Upper lobe of right lung (tissue), 1 donor: ENCODE measurements at places on chromosomes 6 and 20. TPM values are rescaled to one million over a fixed set of nuclear protein-coding genes. Genes with fewer than 3 reads are reported as not detected.

- DNase-seq, result no peak
Observed at GRCh38 chr6:150001295-150002008, 23.9 kb downstream of the RAET1L start.

DNA sequence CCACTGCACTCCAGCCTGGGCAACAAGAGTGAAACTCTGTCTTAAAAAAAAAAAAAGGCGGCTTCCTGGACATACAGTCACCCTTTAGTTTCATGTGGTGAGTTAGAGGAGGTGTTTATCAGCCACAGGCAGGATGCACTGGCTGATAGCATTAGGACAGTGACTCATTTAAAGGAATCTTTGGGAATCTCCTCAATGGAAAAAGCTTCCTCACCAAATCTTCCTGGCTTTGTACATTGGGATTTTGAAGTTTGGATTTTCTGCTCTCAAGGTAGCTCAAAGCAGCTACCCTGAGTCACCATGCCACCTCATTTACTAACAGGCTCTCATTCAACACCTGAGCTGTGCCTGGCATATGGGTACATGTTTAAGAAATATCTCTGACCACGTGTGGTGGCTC lies 20.2 kb downstream of the PRPH2 start:
- DNase-seq, result no peak

DNA sequence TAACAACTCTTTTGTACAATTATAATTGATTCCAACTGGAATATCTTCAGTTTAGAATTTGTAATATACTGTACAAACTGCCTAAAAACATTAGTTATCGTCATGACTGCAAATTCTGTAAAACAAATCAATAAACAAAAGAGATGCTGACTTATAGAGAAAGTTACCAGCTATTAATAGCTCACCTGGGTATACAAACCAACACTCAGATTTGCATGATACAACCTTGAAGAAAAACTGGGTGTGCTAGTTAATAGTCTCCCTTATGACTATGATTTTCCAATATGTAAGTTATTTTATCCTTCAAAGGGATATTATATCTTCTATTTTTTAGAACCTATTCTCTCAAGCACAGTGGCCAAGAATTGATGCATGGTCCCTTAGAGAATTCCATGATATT lies 698.5 kb downstream of the FRK start:
- DNase-seq, result no peak

The CCR6 gene
- total RNA-seq, result 1.4 TPM

The FAM162B gene
- total RNA-seq, result 13.2 TPM

The SLC12A5 gene
- 2.0 TPM for total RNA-seq

The MLIP gene
- total RNA-seq, result 0.20 TPM

- DNase-seq, result no peak
Observed at GRCh38 chr6:137848672-137849071, 18.4 kb upstream of the TNFAIP3 start.

- DNase-seq, result no peak
Observed at GRCh38 chr20:37316116-37316774, 26.8 kb downstream of the MANBAL start.

The OR12D2 gene
- not detected for total RNA-seq

GRCh38 chr20:3622406-3622805 lies 40.8 kb downstream of the GFRA4 start:
- no peak for DNase-seq

- DNase-seq, result no peak
Observed at GRCh38 chr6:46867411-46867810, 54.3 kb downstream of the ADGRF5 start.

DNA sequence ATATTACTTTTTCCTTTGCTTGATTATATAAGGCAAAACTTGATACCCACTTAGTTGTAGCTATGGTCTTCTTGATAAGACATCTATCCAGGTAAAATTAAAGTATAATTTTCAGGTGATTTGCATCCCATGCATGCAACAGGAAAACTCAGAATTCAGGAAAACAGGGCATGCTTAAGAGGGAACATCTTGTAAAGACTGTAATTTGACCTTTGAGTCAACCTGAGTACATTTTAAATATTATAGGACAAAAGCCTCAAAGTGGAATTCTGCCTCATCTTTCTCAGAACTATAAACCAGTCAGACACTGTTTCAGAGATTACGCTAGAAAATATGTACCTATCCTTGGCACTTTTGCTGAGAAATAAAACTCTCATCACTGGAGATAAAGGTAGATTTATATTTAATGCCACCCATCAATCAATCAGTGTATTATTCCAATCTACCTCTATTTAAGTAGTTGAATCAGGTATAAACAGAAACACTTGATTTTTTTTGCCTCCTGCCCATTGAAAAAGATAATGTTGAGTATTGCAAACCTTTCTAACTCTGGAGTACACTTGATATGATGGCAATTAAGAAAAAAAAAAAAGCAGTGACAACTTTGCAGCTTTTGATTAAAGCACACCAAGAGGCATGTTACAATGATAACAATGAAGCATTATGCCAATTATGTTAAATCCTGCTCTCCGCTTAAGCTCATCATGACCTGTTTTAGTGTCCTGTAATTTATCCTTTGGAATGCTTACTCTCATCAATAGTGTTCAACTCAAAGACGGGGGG lies 2.8 kb downstream of the CITED2 start:
- no peak for DNase-seq

- peak; percentile 25 for DNase-seq
Observed at GRCh38 chr6:43995137-43995536, 132.1 kb downstream of the MRPL14 start.

- peak; percentile 38 for DNase-seq
Observed at GRCh38 chr6:158010591-158011477, 29.2 kb downstream of the SYNJ2 start.

GRCh38 chr20:33433465-33434234 lies 9.9 kb downstream of the SNTA1 start:
- DNase-seq, result peak; percentile 74

The ACTL10 gene
- 1.3 TPM for total RNA-seq

DNA sequence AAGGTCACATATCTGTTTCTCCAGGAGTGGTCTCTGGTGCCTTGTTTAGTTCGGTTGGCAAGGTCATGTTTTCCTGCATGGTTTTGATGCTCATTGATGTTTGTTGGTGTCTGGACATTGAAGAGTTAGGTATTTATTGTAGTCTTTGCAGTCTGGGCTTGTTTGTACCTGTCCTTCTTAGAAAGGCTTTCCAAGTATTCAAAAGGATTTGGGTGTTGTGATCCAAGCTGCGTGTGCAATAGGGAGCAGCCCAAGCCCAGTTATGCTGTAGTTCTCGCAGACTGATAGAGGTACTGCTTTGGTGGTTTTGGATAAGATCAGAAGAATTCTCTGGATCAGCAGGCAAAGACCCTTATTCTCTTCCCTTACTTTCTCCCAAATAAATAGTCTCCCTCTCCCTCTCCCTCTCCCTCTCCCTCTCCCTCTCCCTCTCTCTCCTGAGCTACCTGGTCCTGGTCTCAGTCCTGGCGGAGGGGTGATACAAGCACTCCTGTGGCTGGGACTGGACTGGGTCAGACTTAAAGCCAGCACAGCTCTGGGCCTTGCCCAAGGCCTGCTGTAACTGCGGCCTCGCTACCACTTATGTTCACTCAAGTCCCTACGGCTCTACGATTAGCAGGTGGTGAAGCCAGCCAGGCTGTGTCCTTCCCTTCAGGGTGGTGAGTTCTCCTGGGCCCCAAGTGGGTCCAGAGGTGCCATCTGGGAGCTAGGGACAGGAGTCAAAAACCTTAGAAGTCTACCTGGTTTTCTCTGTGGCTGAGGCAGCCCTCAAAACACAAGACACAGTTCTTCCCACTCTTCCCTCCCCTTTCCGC lies 27.3 kb upstream of the GRM4 start:
- DNase-seq, result peak; percentile 34

GRCh38 chr20:12265662-12266061 lies 348.0 kb downstream of the BTBD3 start:
- DNase-seq, result no peak

The SLC16A10 gene
- total RNA-seq, result 12.3 TPM

DNA sequence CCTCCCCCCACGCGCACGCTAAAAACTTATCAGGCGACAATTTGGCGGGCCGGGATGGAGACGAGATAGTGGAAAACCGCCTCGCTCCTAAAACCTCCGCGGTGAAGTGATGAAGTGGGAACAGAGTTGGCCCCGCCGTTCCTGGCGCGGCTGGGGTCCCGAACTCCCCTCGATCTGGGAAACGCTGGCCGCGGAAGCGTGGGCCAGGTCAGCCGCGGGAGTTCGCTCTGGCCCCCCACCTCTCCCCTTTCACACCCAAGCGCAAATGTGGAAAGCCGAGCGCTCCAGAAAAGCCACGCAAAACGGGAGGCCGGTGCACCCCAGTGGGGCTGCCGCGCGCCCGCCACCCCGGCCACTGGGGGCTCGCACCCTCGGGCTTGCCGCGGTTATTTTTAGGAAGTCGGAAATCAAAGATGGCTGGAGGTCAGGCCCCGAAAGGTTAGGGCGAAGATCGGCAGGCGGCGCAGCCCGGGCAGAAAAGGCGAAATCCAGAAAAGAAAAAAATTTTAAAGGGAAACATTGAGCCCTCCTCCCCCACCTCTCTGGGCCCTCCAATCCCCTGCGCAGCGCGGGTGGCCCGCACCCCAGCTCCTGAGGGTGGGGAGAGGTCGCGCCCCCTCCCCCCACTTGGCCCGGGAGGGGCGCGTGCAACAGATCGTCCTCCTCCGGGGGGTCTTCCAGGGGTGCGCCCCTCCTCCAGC lies 1.0 kb downstream of the SALL4 start:
- no peak for DNase-seq
